Stimulated activated CD8-positive, alpha-beta memory T cell treated with anti-CD3 and anti-CD28 coated beads, Interleukin-7, amount 100 ng/mL, for 1 hour (primary cell): ENCODE measurements at places on chromosomes 2 and 18.

GRCh38 chr2:229313591-229313990 lies 42.5 kb upstream of the PID1 start:
- no peak for DNase-seq

GRCh38 chr2:226247289-226248275 lies 552.0 kb downstream of the IRS1 start:
- no peak for DNase-seq

DNA sequence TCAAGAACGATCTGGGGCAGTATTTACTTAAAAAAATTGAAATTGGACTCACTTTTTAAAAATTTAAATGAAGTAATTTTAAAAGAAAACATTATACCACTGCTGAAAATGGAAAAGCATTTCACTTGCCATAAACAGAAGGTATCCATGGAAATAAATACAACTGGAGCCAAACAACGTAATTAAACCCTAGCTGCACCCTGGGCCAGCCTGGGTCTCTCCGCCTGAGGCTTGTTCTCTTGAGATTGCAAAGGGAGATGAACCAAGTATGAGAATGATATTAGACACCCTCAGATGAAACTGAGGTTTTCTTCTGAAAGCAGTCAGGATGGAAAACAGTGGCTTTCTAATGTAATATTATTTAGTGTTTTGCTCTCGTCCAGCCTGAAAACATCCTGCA lies 264.4 kb downstream of the KCNE4 start:
- no peak for DNase-seq

DNA sequence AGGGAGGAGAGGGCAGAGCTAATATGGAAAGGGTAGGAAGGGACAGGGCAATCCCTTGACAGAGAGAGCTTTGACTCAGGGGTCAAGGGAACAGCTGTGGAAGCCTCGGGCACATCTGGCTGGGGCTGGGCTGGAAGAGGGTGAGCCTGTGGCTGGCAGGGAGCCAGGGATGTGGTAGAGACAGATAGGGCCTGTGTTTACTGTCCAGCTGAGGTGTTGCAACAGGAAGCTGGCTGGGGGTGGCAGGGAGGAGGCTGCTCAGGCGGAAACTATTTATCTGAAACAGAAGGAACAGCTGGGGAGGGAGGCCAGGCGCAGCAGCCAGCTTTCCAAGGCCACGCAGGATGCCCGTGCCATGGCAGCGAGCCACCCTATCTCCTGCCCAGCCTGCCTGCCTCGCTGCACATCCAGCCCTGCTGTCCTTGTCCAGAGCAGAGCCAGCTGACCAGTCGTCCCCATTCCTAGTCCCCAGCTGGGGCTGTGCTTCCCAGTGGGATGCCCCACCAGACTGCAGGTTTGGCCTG lies 264.7 kb downstream of the CYP26B1 start:
- DNase-seq = no peak

DNA sequence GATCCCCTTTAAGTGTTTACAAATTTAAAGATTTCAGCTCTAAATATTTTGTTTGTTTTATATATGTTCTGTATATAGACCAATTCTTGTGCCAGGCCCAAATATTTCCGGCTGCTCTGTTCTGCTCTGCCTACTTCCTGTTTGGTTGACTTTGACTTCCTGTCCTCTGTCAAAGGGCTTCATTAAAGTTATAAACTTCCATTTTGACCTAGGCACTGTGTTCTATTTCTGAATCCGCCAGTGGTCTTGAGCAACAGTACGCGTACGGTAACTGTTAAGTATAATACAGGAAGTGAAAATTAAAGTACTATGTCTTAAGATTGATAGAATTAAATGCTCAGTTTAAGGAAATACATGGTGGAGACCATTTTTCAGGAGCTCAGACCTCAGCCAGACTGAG lies 13.5 kb upstream of the REL start:
- DNase-seq = no peak

GRCh38 chr2:224722250-224722649 lies 6.1 kb upstream of the CCDC195 start:
- DNase-seq = no peak

DNA sequence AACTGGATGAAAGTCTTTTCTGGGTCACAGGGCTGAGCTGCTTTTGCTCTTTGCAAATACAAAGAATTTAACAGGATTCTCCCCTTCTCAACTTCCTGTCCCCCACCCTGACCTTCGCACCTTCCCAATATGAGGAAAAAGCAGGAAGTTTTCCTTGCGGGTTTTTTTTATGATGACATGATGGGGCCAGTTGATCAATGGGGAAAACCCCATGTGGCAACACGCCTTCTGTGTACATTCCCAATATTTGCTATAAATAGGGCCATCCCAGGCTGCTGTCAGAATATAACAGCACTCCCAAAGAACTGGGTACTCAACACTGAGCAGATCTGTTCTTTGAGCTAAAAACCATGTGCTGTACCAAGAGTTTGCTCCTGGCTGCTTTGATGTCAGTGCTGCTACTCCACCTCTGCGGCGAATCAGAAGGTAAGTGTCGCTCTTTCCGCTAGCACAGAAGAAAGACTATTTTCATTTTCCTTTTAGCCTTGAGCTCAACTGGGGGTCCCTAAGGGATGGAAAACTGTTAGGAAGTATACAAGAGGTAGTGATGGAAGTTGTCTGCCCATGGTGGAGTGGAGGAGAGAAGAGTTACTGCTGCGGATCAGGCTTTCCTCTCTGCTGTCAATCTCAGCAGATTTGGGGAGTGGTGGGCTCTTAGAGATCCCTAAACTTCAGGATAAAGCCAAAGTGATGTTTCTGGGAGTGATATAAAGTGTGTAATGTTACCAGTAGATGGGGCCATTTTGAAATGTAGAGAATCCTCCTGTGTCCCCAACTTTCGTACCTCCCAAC lies at the start of gene CCL20:
Gene CCL20 (plus strand): TSS at position 281 of the 792 bp plus-strand sequence. CDS start 70 bp downstream, at position 351.
- DNase-seq = no peak

- no peak for DNase-seq
Observed at GRCh38 chr2:132438691-132439090, 22.1 kb downstream of the GPR39 start.

- no peak for DNase-seq
Observed at GRCh38 chr2:6497048-6497447, 368.7 kb downstream of the CMPK2 start.

DNA sequence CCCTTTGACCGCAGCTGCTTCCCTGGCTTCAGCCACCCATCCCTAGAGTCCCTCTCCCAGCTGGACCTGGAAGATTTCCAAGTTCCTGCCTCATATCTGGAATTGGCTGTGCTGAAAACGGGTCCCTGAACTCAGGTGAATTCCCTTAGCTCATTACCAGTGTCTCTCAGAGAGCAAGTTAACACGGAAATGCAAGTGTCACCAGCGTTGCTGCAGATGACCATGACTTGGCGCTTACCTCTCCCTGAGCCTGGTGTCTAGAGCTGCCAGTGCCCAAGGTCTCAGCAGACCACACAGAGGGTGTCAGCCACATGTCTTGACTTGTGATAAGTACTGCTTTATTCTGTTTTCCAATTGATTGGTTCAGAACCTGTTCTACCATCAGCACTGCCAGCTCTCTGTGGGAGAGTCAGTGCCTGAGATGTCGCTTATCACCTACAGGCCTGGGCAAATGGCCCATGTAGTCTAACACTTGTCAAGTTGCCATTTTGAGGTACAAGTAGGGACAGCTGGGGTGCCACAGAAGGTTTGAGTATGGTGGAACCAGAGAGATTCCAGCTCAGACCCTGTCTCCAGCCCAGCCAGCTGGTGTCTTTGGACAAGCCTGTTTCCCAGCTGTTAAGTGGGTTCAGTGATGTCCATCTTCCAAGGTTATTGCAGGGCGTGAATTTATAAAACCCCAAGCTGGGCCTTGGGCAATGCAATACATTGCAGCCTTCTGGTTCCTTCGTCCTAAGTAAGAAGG lies 48.7 kb downstream of the LYPD1 start:
- DNase-seq = no peak

DNA sequence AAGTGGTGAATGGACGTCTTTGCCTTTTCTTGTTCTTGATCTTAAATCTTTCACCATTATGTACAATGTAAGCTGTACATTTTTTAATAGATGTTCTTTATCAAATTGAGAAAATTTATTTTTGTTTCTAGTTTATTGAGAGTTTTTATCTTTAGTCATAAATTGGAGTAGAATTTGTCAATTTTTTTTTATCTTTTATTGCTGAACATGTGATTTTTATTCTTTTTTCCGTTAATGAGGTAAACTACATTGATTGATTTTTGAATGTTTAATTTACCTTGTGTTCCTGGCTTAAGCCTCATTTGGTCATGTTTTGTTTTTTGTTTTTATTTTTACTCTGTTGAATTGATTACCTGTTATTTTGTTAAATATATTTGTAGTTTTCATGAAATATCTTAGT lies 19.7 kb downstream of the KIAA1328 start:
- no peak for DNase-seq

- DNase-seq = no peak
Observed at GRCh38 chr2:67572721-67573435, 175.7 kb downstream of the ETAA1 start.

DNA sequence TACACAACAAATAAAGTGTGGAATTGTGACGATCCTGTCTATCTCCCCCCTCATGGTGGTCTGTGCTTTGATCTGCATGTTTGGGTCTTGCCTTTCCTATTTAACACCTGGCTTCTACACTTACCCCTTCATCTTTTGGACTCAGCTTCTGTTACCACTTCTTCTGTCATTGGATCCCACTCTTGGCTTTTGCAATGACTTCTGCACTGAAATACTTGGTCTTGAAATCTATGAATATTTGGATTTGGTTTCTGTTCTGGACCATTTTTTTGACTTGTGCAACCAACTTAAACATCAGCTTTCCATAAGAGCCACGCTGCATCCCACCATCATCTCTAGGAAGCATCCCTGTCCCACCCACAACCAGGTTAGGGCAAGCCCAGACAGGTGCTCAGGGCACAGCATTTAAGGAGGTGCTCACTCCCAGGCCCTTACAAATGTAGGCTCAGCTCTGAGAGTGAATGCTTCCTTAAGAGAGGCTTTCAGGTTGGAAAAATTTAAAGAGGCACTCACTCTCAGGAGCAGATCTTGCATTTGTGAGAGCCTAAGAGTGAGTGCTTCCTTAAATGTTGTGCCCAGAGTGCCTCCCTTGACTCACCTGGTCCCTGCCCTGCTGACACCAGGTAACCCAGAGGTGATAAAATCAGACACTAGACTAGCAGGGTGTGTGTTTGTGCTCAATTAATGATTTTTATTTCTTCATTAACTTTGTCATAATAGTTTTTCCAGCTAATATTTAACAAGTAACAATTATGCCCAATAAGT lies 124.5 kb upstream of the SH3BP4 start:
- DNase-seq = no peak

GRCh38 chr2:29561628-29562027 lies 359.8 kb downstream of the ALK start:
- no peak for DNase-seq

- DNase-seq = no peak
Observed at GRCh38 chr2:70161069-70161534, 29.7 kb downstream of the C2orf42 start.

- DNase-seq = no peak
Observed at GRCh38 chr2:239166201-239166834, 234.5 kb downstream of the HDAC4 start.

GRCh38 chr2:72883356-72883962 lies 3.7 kb upstream of the SPR start:
- no peak for DNase-seq

DNA sequence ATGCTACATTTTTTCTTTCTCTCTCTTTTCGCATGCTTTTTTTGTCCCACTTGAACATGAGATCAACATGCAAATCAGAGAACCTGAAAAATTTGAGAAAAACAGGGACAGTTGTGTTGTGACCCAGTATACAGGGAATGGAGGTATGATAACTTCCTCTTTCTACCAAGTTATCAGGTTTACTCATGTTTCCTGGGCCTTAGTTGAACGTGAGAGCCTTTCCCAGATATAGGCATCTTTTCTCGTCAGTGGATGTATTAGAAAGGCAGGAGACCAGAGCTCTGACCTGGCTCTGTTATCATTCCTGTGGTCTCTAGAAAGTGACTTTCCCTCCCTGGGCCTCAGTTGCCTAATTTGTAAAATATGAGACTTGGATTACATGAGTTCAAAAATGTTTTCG lies 30.1 kb upstream of the FAM117B start:
- no peak for DNase-seq

GRCh38 chr2:164910101-164910899 lies 45.0 kb downstream of the SLC38A11 start:
- no peak for DNase-seq

GRCh38 chr18:9380101-9380500 lies 45.5 kb downstream of the TWSG1 start:
- DNase-seq = no peak

- DNase-seq = no peak
Observed at GRCh38 chr2:2646433-2647051, 315.5 kb upstream of the MYT1L start.

DNA sequence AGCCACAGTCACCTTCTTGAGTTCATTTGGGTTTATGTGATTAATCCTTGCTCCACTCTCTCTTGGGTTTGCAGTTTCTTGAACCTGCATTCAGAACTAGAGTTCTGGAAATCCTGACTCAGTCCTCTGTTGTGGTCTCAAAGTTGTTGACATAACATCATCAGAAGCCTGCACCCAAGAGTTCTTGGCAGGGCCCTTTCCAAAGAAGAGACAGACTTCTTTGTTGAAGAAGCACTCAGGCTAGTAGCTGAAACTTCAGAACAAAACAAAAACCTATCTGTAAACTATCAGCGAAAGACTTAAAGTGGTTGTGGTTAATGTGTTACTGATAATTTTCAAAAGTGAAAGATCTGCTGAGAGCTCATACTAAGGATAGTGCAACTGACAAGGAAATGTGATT lies 120.8 kb downstream of the FAM168B start:
- DNase-seq = no peak

DNA sequence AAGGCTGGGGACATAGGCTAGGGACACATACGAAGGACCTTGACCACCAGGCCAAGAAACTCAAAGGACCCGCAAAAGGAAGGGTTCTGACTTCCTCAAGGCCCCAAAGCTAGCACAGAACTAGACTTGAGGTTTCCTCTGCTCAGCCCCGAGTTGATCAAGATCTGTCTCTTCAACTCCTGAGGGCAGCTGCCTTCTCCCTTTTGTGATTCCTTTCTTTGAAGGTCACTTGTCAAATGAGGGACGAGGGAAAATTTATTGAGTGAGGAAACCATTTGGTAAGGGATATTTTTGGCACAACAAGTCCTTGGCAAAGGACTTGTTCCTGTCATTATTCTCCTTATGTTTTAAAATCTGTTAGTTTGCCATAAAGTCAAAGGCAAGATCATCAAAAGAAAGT lies 12.3 kb upstream of the ROCK2 start:
- DNase-seq = no peak

- no peak for DNase-seq
Observed at GRCh38 chr2:218953366-218953954, 6.0 kb upstream of the CDK5R2 start.

DNA sequence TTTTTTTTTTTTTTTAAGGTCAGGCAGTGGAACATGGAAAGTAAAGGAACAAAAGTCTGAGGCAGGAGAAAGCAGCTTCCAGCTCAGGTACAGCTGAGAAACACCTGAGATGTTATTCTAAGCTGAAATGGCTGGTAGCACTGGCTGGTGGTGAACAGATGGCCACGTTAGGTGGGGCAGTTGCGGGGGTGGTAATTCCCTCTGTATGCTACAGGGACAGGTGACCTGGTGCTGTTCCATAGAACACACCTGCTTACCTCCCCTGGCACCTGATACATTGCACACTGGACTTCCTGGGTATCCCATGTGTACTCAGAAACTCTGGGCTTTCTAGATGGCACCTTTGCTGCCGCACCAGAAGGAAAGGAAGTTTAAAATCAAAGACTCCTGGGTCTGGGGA lies 333.3 kb downstream of the SLC8A1 start:
- DNase-seq = no peak
